ENCODE measurements at places on chromosomes 1 and 21.

GRCh38 chr21:15539376-15539775 lies 190.4 kb upstream of the USP25 start:
- DNase-seq, result no peak

- DNase-seq, result no peak
Observed at GRCh38 chr1:3237570-3237969, 168.6 kb downstream of the PRDM16 start.

GRCh38 chr1:214012418-214012817 lies 24.6 kb downstream of the PROX1 start:
- no peak for DNase-seq

DNA sequence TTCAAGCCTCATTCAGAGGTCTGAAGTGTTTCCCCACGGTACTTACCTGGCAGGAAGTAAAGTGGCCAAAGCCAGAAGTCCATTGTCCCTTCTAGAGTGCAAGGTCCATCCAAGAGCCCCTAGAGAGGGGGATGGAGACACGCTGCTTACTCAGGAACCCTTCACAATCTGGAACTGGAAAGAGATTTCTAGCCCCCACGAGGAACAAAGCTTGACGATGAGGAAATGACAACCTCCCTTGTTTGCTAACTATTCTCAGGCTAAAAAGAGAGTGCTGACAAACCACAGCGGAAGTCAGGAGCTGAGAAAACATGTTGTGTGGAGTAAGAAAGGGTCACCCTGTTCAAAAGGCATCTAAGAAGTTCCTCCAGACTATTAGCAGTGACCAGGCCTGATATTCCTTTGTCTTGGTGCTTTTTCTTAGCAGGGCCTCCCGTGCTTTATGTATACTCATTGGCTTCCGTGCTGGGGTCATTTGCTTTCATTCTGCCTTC lies at the start of gene FCMR:
TSS of gene FCMR (minus strand) at position 170 of the 494 bp plus-strand sequence. CDS start at position 83, 87 bp downstream.
- DNase-seq, result peak; percentile 71

GRCh38 chr1:54110996-54111395 lies 41.8 kb downstream of the CDCP2 start:
- no peak for DNase-seq

Data from activated naive CD4-positive, alpha-beta T cell treated with anti-CD3 and anti-CD28 coated beads for 36 hours (primary cell).